H1 (cell line): ENCODE measurements at places on chromosomes 6 and 20. TPM values are rescaled to one million over a fixed set of nuclear protein-coding genes. Genes with fewer than 3 reads are reported as not detected.

- H3K27me3 ChIP-seq: no peaks in the 10 kb centered on the region
- DNase-seq: no peak
- H3K4me1 ChIP-seq: no peaks in the 10 kb centered on the region; the same call in 1 of the 2 replicates
- H3K36me3 ChIP-seq: no peaks in the 10 kb centered on the region
- H3K4me3 ChIP-seq: no peak overlapping the region
Measured at GRCh38 chr20:32963176-32963575, 41.1 kb downstream of the SUN5 start.

GRCh38 chr6:96340164-96340563 lies 181.4 kb upstream of the UFL1 start:
- no peak overlapping the region for H3K27ac ChIP-seq
- H3K4me1 ChIP-seq: no peaks in the 10 kb centered on the region
- DNase-seq: no peak
- H3K27me3 ChIP-seq: no peaks in the 10 kb centered on the region
- no peaks in the 10 kb centered on the region for H3K36me3 ChIP-seq
- no peak overlapping the region for H3K4me3 ChIP-seq

- H3K27me3 ChIP-seq: no peaks in the 10 kb centered on the region
- no peak overlapping the region for H3K27ac ChIP-seq
- H3K4me3 ChIP-seq: no peak overlapping the region
- no peaks in the 10 kb centered on the region for H3K4me1 ChIP-seq
Measured at GRCh38 chr6:119791736-119792135, 442.2 kb upstream of the MAN1A1 start.

CASS4 gene
- not detected in 2 replicates for total RNA-seq

DNA sequence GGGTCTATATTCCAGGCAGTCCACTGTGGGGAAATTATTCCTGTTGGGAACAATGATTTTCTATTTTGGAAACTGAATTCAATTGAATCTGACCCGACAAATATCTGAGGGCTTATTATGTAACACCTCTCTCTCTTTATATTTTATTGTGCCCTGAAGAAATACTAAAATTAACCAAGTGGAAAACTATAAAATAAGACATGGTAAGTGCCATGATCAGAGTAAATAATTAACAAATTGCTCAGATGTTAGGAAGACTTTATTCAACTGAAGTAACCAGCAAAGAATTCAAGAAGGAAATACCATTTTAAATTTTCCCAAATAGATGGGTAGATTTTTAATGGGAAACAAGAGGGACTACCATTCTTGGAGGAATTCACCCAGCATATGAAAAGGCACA lies 632.9 kb downstream of the MAFB start:
- H3K4me3 ChIP-seq: no peak overlapping the region
- no peaks in the 10 kb centered on the region for H3K36me3 ChIP-seq
- no peak for DNase-seq
- H3K27ac ChIP-seq: no peak overlapping the region
- no peaks in the 10 kb centered on the region for H3K27me3 ChIP-seq
- no peaks in the 10 kb centered on the region for H3K4me1 ChIP-seq

DNA sequence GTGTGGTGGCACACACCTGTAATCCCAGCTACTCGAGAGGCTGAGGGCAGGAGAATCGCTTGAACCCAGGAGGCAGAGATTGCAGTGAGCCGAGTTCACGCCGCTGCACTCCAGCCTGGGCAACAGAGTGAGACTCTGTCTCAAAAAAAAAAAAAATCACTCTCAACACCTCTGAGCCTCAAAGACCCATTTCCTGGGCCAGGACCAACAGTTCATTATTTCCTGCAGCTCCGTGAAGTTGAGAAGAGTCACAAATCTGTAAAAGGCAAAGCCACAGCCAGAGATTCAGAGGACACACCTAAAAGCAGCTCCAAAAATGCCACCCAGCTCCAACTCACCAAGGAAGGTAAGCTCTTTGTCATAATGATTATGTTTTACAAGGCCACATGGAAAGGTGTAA lies 15.2 kb upstream of the NOP56 start:
- no peaks in the 10 kb centered on the region for H3K4me1 ChIP-seq
- H3K27me3 ChIP-seq: no peaks in the 10 kb centered on the region
- no peaks in the 10 kb centered on the region for H3K36me3 ChIP-seq
- no peak overlapping the region for H3K4me3 ChIP-seq

TAAR8 gene
- total RNA-seq: not detected in 2 replicates

- no peaks in the 10 kb centered on the region for H3K36me3 ChIP-seq
- no peaks in the 10 kb centered on the region for H3K4me1 ChIP-seq
- H3K4me3 ChIP-seq: no peak overlapping the region
- no peak for DNase-seq
- no peak overlapping the region for H3K27ac ChIP-seq
- H3K27me3 ChIP-seq: no peaks in the 10 kb centered on the region
Measured at GRCh38 chr6:300494-301198, 8.4 kb downstream of the DUSP22 start.

GRCh38 chr20:59131551-59132285 lies 31.9 kb upstream of the ZNF831 start:
- no peaks in the 10 kb centered on the region for H3K27me3 ChIP-seq
- H3K4me1 ChIP-seq: no peaks in the 10 kb centered on the region
- H3K27ac ChIP-seq: no peak overlapping the region
- no peak overlapping the region for H3K4me3 ChIP-seq

EPB41L2 gene
- 123 and 125 TPM in 2 replicates for total RNA-seq

- no peaks in the 10 kb centered on the region for H3K36me3 ChIP-seq
- H3K4me3 ChIP-seq: no peak overlapping the region
- no peak overlapping the region for H3K27ac ChIP-seq
- no peaks in the 10 kb centered on the region for H3K4me1 ChIP-seq
- DNase-seq: no peak
- H3K27me3 ChIP-seq: no peaks in the 10 kb centered on the region
Measured at GRCh38 chr6:138222901-138223546, 4.7 kb upstream of the PBOV1 start.

DNA sequence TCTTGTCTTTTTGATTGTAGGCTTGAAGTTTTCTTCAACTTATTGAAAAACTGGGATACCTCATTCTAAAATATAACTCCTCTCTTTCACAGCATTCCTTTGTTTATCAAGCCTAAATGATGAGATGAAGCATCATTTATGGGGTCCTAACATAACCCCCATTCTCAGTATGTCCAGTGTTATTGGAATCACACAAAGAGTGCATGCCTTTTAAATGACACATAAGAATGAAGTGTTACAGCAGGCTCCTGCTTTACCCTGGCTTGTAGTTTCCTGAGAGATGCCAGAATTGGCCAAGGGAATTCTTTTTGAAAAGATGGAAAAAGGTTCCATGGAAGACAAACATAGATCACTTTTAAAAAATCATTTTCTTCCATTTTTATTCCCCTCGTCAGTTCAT lies 502.4 kb downstream of the BCKDHB start:
- H3K4me1 ChIP-seq: no peaks in the 10 kb centered on the region
- no peaks in the 10 kb centered on the region for H3K36me3 ChIP-seq
- no peak overlapping the region for H3K4me3 ChIP-seq
- H3K27ac ChIP-seq: no peak overlapping the region
- H3K27me3 ChIP-seq: no peaks in the 10 kb centered on the region

SLC26A8 gene
- total RNA-seq: 0.56 and 1.1 TPM in 2 replicates

GRCh38 chr6:136761227-136761922 lies 30.9 kb downstream of the MAP3K5 start:
- no peak overlapping the region for H3K27ac ChIP-seq
- H3K4me3 ChIP-seq: no peak overlapping the region
- DNase-seq: no peak
- H3K4me1 ChIP-seq: no peaks in the 10 kb centered on the region
- no peaks in the 10 kb centered on the region for H3K36me3 ChIP-seq
